HCEC 1CT (cell line): ENCODE measurements at places on chromosomes 6 and 20.

DNA sequence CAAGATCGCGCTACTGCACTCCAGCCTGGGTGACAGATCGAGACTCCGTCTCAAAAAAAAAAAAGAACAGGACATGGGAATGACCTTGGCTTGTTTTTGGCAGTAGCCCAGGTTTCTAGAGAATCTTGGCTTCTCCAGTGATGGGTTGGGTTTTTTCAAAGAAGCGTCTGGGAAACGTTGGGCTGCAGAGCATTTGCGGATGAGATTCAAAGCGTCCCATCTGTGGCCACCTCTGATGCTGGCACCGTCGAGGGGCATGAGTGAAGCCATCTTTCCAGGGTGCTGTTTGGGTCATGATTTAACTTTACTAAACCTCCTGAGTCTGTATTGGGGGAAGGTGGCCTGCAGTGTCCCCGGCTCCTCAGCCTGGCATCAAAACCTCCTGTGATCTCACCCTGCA lies 43.2 kb upstream of the SRF start:
- DNase-seq = no peak

DNA sequence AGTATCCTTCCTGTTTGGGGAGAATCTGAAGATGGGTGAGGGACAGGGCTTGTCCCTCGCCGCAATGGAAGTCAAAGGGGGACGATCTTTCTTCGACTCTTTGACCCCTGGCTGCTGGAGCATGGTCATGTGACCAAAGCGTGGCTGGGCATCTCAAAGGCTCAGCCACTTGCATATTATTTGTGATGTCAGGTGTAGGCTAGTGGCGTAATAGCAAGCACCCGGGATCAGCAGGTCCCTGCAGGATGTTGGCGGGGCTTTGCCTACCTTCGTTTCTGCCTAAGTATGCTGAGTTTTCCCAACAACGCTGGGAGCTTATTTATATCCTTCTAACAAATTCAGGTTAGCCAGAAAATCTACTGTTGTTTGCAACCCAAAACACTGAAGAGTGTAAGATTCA lies 50.3 kb upstream of the IL20RA start:
- DNase-seq = no peak

GRCh38 chr6:118146584-118146983 lies 239.5 kb downstream of the SLC35F1 start:
- no peak for DNase-seq

DNA sequence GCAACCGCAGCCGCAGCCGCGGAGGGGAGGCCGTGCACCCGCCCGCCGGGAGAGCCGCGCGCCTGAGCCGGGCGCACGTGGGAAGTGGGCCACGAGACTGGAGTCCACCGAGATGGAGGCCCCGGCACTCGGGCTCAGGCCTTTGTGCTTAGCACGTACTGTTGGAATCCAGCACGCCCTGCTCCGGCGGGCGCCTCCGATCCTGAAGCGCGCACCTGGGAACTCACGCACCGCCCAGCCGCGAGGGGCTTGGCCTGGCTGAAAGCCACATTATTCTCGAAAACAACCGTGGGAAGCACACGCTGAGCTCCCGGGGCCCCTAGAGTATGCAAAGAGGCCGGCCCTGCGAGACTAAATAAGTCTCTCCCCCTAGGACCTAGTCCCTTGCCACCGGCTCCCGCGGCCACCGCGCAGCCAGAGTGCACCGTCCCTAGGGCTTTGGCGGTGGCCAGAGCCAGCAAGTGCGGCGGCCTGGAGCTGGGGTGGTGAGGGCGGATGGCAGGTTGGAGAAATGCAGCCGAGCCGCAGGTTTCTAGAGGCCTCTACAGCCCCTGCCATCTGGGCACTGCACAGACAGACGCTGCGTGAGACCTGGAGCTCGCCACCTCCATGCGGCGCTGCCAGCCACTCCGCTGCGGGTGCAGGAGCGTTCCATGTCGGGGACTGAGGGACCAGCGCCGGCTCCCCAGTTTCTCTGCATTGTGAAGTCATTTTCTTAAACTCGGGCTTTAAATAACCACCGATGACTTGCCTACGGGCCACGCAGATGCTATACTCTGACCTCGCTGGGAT lies 42.0 kb upstream of the LY86 start:
- no peak for DNase-seq

- DNase-seq = peak; percentile 56
Observed at GRCh38 chr6:132464538-132465256, 48.2 kb downstream of the STX7 start.

GRCh38 chr20:3842348-3842930 lies 4.2 kb upstream of the MAVS start:
- DNase-seq = no peak

DNA sequence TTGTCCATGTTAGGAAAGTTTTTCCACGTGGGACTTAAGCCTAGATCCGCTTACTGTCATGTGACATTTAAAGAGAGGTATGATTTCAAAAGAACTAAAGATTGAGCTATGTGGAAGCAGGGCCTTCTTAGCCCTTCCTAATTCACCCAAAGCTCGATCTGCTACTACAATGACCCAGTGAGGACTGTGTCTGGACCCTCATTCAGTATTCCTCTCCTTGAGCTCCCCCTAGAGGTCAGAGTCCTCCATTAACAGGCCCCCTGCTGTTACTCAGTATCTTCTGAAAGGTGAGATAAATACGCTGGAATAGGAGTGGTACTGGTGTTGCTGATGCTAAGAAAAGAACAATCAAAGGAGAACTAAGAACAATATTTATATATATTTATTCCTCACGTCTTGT lies 414.0 kb downstream of the GJA1 start:
- DNase-seq = peak; percentile 55

- DNase-seq = no peak
Observed at GRCh38 chr20:13277663-13278295, 56.7 kb downstream of the ISM1 start.

- DNase-seq = no peak
Observed at GRCh38 chr6:125220712-125221111, 67.1 kb downstream of the TPD52L1 start.

DNA sequence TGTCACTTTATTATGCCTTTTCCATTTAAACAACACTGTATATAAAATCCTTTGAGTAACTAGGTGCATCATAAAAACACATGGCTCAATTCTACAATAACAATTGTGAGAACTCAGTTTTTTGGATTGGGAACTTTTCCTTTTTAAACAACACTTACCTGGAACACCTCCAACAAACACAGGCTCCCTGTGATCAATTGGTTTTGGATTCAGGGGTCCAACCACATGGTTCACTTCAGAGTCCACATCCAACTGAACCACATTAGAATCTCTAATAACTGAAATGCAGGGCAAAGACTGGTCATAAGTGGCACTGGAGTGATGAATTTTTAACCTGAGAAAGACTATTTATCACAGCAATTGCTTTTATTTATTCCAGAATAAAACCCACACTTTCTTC lies 26.5 kb downstream of the FAM229B start:
- no peak for DNase-seq

- no peak for DNase-seq
Observed at GRCh38 chr20:20456741-20457140, 88.8 kb downstream of the INSM1 start.

DNA sequence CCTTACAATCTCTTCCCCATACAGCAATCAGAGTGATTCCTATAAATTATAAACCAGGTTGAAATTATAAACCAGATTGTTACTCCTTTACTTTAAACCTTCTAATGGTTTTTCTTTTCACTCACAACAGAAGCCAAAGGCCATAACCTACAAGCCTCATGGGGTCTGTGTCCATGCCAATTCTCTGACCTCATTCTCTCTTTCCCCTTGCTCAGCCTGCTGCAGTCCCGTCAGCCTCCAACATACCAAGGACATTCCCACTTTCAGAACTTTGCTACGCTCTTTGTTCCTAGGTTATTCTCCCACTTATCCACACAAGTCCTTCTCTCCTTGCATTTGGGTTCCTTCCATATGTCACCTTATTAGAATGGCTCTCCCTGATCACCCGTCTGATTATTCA lies 277.9 kb upstream of the TCF21 start:
- peak; percentile 55 for DNase-seq

DNA sequence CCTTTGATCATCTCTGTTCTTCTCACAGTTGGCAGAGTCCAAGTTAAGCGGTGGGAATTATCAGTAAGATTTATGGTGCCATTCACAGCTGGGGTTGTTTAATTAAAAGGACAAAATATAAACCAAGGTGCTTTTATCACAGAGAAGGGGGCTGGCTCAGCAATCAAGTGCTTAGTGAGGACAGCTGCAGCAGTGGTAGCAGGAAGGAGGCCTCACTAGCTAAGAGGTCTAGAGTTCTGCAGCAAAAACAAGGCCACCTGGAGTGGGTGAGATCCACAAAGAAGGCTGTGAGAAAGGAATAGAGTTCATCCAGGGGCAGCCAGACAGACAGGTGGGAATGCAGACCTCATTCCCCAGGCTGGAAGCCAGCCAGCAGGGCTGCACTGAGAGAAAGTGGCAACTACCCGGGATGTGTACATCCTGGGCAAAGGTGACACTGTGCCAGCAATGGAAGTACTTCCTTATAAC lies 37.1 kb downstream of the PIGU start:
- no peak for DNase-seq

DNA sequence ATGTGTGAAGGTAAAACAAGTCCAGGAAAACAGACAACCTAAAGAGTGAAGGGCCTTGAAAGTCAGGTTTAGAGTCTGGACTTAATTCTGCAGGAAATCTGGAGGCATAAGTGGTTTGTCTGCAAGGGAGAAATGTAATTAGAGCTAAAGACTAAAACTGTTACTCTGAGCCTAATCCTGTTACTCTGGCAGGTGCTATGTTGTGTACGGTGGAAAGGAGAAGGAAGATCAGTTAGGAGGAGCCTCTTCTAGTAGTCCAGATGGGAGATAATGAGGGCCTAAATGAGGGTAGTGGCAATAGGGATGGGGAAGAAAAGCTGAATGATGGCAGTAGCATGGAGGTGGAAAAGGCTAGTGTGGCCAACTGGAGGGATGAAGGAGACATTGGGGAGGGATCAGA lies 118.5 kb downstream of the PDSS2 start:
- no peak for DNase-seq

DNA sequence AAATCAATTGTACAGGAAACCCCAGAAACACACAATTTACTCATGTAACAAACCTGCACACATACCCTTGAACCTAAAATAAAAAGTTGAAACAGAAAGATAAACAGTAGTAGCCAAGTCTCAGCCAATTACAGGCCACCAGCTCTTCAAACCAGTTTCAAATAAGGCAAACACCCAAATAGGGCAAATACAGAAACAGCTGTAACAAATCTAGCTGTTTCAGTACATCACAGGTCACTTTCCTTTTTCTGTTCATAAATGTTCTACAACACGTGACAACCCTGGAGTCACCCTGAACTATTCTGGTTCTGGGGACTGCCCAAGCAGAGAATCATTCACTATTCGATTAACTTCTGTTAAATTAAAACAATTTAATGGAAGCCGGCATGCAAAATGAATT lies 329.0 kb downstream of the GJA1 start:
- DNase-seq = no peak

GRCh38 chr20:48635791-48636267 lies 192.0 kb downstream of the PREX1 start:
- DNase-seq = peak; percentile 30

DNA sequence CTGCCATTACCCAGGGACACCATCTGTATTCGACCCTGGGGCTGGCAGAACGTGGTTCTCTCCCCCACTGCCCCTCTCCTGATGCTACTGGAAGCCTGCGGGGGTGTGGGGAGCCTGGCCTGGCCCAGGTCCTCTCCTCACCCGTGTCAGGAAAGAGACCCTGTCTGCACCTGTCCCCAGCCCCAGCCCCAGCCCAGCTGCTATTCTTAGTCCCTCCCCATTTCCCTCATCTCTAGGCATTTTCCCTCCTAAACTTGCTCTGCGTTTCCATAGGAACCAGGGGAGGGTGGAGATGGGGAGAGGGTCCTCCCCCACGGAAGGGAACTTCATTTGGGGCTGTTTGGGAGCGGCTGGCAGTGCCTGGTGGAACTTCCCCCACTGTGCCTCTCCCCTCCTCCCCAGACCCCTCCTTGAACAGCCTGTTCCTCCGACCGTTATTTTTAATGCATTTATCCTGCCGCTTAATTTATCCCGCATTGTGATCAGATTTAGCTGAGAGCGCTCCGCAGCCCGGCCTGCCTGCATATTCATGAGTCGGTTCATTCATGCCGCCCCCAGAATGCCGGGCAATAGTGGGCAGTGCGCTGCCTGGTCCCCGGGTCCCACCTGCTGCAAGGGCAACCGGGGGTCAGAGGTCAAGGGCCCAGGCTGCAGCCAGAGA lies 31.8 kb upstream of the DLGAP4 start:
- no peak for DNase-seq

DNA sequence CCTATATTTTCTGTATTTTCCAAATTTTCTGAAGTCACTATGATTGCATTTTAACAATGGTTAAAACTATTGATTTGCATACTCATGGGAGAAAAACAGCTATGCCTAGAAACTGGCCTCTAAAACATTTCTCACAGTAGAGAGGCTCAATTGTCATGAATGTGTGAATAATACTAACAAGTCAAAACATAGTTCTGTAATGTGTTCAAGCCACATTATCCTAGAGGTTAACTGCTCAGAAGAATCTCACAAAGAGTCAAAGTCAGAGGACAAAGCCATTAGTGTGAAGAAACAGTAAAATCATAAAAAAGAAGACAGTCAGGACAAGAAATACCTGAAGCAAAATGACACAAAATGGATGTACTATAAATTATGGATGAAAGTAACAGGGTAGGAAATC lies 12.5 kb upstream of the ALDH8A1 start:
- no peak for DNase-seq

- no peak for DNase-seq
Observed at GRCh38 chr6:14425805-14426204, 308.2 kb downstream of the CD83 start.

DNA sequence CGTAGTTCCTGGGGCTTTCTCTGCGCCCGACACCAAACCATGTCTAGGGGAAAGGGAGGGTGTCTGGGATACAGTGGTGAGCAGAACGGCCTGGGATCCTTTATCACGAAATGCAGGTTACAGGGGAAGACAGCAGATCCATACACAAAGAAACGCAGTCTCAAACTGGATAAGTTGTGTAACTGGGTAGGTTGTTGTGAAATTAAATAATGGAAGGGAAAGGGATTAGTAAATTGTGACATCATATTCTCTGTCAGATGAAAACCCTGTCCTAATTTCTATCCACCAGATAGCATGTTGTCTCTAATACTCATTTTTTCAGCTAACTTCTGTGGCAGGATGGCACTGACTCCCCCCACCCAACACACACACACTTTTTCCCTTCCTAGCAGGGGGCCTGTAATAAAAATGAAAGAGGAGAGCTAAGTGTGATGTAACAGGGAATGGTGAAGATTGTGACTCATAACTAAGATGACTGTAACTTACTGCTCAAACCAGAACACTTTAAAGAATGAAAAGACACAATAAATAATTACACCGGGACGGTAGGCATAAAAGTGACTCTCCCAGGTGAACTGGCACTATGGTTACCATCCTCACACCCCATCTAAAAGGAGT lies 769 bp upstream of the TRPC4AP start:
- peak; percentile 81 for DNase-seq
